LNCaP clone FGC (cell line): ENCODE measurements at places on chromosomes 4 and X.

GRCh38 chr4:168981460-168981859 is 28.6 kb downstream of the CBR4 start:
- DNase-seq: no peak

GRCh38 chrX:134520860-134521390 is 61.0 kb downstream of the HPRT1 start:
- peak; percentile 10 for DNase-seq

GRCh38 chrX:130083656-130084382 is 26.5 kb downstream of the ELF4 start:
- DNase-seq: no peak

DNA sequence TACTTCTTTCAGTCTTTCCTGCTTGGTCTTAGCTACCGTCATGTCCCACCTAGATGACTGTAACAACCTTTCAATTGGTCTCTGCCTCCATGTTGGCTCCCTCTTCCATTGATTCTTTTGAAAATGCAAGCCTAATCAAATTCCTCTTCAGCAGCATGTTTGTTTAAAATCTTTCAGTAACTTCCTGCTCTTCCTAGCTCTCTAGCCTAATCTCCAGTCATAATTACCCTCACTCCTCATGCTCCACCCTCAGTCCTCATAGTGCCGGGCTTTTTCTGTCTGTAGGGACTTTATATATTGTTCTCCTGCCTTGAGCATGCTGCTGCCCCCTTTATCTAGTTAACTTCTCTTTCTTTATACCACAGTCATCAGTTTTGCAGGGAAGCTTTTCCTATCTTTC is 12.1 kb downstream of the SNX25 start:
- no peak for DNase-seq

GRCh38 chr4:125677665-125678307 is 363.0 kb downstream of the FAT4 start:
- no peak for DNase-seq

DNA sequence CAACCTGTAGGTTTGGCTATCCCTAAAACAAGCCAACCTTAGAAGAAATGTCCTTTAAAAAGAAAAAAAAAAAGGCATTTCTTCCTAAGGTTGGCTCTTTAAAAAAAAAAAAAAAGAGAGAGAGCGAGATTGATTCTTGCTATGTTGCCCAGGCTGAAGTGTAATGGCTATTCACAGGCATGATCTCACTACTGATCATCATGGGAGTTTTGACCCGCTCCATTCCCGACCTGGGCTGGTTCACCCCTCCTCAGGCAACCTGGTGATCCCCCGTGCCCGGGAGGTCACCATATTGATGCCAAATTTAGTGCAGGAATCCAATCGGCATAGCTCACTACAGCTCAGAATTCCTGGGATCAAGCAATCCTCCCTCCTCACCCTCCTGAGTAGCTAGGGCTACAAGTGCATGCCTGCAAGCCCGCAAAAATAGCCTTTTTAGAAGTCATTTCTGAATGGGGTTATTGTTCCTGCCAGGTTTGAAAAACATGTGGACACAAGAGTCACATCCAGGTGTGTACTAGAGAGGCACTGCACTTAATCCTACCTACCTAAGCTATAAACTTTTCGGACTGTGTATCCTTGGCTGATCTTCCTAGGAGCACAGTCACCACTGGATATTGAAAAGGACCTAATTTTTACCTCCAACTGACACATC is 61.4 kb upstream of the ZCCHC13 start:
- no peak for DNase-seq
